ENCODE measurements at places on chromosomes 6 and 20. TPM values are rescaled to one million over a fixed set of nuclear protein-coding genes. Genes with fewer than 3 reads are reported as not detected.
A peak's percentile ranks its signal among the peaks of the same experiment; 100 is the strongest.

- no peak overlapping the region for H3K4me3 ChIP-seq
- peaks cover 6% of the 10 kb centered on the region for H3K36me3 ChIP-seq
- H3K27me3 ChIP-seq = peaks cover 4% of the 10 kb centered on the region
- no peak for DNase-seq
- peaks cover 26% of the 10 kb centered on the region for H3K4me1 ChIP-seq
These were observed 1.8 kb upstream of the YTHDF1 start for GRCh38 chr20:63217706-63218105.

GRCh38 chr6:69343851-69344250 is 453.0 kb downstream of the LMBRD1 start:
- H3K36me3 ChIP-seq = no peaks in the 10 kb centered on the region
- no peaks in the 10 kb centered on the region for H3K27me3 ChIP-seq
- no peaks in the 10 kb centered on the region for H3K4me1 ChIP-seq
- no peak for DNase-seq

- H3K27me3 ChIP-seq = peaks cover 7% of the 10 kb centered on the region
- peak overlapping the region; percentile 71 for H3K27ac ChIP-seq
- H3K4me3 ChIP-seq = peak overlapping the region; percentile 34
- H3K4me1 ChIP-seq = peaks cover 21% of the 10 kb centered on the region
- no peak for DNase-seq
These were observed 15.2 kb downstream of the TMEM200A start for GRCh38 chr6:130381012-130381411.

DNA sequence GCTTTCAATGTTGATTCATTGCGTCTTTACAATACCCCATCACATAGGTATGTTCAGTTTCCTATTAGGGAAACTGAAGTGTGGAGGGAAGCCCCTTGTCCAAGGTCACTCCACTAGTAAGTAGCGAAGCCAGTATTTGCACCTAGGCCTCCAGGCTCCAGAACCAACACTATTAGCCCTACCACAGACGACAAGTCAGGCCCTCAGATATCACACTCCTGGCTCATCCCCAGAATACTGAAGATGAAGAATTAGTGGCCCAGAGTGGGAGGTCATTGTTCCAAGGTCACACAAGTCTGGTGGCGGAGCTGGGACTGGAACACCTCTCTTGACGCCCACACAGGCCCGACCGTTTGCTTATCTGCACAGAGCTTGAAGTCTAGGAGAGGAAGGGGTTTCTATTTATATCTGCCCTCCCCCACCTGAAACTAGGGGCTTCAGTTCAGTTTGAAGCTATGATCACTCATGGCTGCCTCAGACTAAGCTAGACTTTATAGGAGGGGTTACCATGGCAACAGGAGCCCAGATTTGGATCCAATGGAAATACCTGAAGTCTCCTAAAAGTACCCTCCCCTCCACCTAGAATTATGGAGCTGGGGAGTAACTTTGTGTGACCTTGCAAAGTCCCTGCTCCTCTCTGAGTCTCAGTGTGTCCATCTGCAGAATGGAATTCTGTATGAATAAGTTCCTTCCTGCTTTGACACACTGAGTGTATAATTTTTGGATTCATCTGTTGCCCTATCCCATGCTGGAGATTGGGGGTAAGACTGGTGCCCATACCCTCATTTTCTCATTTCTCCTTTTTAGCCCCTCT is 2.2 kb downstream of the SNTA1 start:
- no peaks in the 10 kb centered on the region for H3K36me3 ChIP-seq
- no peak for DNase-seq
- no peak overlapping the region for H3K4me3 ChIP-seq
- peaks cover 17% of the 10 kb centered on the region for H3K4me1 ChIP-seq
- no peak overlapping the region for H3K27ac ChIP-seq

GRCh38 chr6:149209871-149210775 is 107.4 kb upstream of the TAB2 start:
- H3K27me3 ChIP-seq = no peaks in the 10 kb centered on the region
- H3K4me1 ChIP-seq = peaks cover 26% of the 10 kb centered on the region
- DNase-seq = no peak
- H3K4me3 ChIP-seq = peak overlapping the region; percentile 62
- peaks cover 35% of the 10 kb centered on the region for H3K36me3 ChIP-seq
- H3K27ac ChIP-seq = peak overlapping the region; percentile 81

- DNase-seq = no peak
- H3K27me3 ChIP-seq = peaks cover 44% of the 10 kb centered on the region
- H3K27ac ChIP-seq = no peak overlapping the region
- H3K36me3 ChIP-seq = peaks cover 12% of the 10 kb centered on the region
- H3K4me1 ChIP-seq = peaks cover 6% of the 10 kb centered on the region
These were observed 845 bp upstream of the ANKRD60 start for GRCh38 chr20:58229198-58229798.

DNA sequence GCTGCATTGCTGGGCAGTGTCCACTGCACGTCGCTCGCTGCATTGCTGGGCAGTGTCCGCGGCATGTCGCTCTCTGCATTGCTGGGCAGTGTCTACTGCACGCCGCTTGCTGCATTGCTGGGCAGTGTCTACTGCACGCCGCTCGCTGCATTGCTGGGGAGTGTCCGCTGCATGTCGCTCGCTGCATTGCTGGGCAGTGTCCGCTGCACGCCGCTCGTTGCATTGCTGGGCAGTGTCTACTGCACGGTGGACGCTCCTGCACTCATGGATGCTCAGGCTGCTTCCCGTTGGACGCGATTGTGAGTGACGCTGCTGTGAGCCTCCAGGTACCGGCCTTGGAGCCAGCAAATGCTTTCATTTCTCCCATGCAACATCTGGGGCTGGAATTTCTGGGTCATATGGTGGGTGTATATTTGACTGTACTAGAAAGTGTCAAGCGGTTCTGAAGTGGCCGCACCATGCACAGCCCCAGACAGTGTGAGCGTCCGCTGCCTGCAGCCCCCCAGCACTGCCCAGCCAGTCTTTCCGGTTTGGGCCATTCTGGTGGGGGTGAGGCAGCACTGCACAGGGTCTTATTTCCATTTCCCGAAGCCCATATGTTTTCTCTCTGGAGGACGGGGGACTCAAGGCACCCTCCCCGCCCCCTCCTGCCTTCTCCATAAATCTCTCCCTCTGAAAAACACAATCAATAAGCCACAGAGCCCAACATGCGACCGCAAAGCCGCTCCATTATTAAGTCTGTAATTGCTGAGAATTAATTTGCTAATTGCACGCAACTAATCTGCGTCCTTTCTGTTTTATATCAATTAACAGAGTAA is 97.4 kb downstream of the YTHDF1 start:
- H3K27me3 ChIP-seq = peaks cover 12% of the 10 kb centered on the region
- H3K4me3 ChIP-seq = no peak overlapping the region
- H3K27ac ChIP-seq = no peak overlapping the region

GRCh38 chr20:63517376-63518309 is 2.9 kb upstream of the PPDPF start:
- H3K36me3 ChIP-seq = peaks cover 9% of the 10 kb centered on the region
- H3K27ac ChIP-seq = no peak overlapping the region
- peaks cover 22% of the 10 kb centered on the region for H3K27me3 ChIP-seq
- peaks cover 5% of the 10 kb centered on the region for H3K4me1 ChIP-seq
- no peak overlapping the region for H3K4me3 ChIP-seq
- no peak for DNase-seq

GRCh38 chr20:8128291-8129060 is 3.6 kb upstream of the PLCB1 start:
- H3K36me3 ChIP-seq = no peaks in the 10 kb centered on the region
- DNase-seq = no peak
- peaks cover 25% of the 10 kb centered on the region for H3K27me3 ChIP-seq
- no peaks in the 10 kb centered on the region for H3K4me1 ChIP-seq

DNA sequence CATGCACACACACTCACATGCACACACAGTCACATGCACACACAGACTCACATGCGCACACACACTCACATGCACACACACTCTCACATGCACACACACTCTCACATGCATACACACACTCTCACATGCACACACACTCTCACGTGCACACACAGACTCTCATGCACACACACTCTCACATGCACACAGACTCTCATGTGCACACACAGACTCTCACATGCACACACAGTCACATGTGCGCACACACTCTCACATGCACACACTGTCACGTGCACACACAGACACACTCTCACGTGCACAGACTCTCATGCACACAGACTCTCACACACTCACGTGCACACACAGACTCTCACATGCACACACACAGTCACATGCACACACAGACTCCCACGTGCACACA is 36.6 kb upstream of the VSX1 start:
- no peak overlapping the region for H3K4me3 ChIP-seq
- no peak overlapping the region for H3K27ac ChIP-seq
- H3K36me3 ChIP-seq = no peaks in the 10 kb centered on the region
- peaks cover 8% of the 10 kb centered on the region for H3K27me3 ChIP-seq
- H3K4me1 ChIP-seq = no peaks in the 10 kb centered on the region

- H3K27ac ChIP-seq = no peak overlapping the region
- peaks cover 6% of the 10 kb centered on the region for H3K4me1 ChIP-seq
- H3K36me3 ChIP-seq = no peaks in the 10 kb centered on the region
- H3K27me3 ChIP-seq = no peaks in the 10 kb centered on the region
- H3K4me3 ChIP-seq = peak overlapping the region; percentile 12
These were observed 805.8 kb upstream of the GJE1 start for GRCh38 chr6:141326925-141327324.

GRCh38 chr6:129141499-129141898 is 258.6 kb downstream of the LAMA2 start:
- H3K4me3 ChIP-seq = no peak overlapping the region
- DNase-seq = no peak
- H3K36me3 ChIP-seq = no peaks in the 10 kb centered on the region

DNA sequence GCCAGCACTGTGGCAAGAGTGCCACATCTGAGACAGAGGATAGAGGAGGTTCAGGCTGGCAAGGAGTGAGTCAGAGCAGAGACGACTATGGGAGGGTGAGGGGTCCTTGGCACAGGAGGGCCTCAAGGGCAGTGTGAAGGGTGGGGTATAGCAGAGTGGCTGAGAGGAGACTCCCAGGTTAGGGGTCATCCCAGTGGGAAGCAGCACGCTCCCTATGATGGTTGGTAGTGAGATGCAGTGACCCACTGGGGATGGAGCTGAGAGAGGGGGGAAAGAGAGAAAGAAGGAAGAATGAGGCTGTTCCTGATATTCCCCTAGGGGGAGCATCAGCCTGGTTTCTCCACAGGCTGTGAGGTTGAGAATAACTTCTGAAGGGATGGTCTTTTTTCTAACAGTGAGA is 97.3 kb downstream of the INSM1 start:
- peaks cover 13% of the 10 kb centered on the region for H3K4me1 ChIP-seq
- H3K27ac ChIP-seq = no peak overlapping the region
- no peak for DNase-seq
- no peaks in the 10 kb centered on the region for H3K27me3 ChIP-seq
- no peak overlapping the region for H3K4me3 ChIP-seq

GRCh38 chr6:157238346-157238745 is 85.0 kb downstream of the TMEM242 start:
- peak overlapping the region; percentile 44 for H3K27ac ChIP-seq
- peaks cover 47% of the 10 kb centered on the region for H3K27me3 ChIP-seq
- no peak for DNase-seq
- H3K4me3 ChIP-seq = peak overlapping the region; percentile 2
- H3K4me1 ChIP-seq = peaks cover 23% of the 10 kb centered on the region

DNA sequence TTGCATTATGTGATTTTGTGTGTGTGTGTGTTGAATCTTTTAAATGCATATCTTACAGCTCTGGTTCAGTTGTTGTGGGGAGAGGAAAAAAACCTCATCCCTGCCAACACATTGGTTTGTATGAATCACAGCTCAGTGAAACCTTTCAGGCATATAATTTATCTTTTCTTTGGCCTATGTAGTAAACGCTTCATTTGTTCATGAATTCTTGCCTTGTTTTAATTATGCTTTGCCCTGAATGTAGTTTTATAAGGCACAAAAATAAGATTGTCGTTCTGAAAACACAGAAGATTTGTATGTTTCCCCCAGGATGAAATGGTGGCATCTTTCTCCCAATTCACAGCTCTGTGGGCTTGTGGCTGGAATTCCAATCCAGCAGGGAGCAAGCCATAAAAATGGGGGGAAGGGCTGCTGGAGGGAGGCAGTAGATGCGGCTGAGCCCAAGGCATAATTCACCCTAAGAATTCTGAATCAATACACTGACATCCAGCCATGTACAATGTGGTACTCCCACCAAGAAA is 45.1 kb downstream of the BCAS1 start:
- no peak overlapping the region for H3K4me3 ChIP-seq
- H3K27ac ChIP-seq = no peak overlapping the region
- peaks cover 3% of the 10 kb centered on the region for H3K27me3 ChIP-seq
- no peak for DNase-seq
- H3K4me1 ChIP-seq = no peaks in the 10 kb centered on the region
- H3K36me3 ChIP-seq = no peaks in the 10 kb centered on the region

- no peaks in the 10 kb centered on the region for H3K36me3 ChIP-seq
- DNase-seq = no peak
- H3K4me1 ChIP-seq = no peaks in the 10 kb centered on the region
- no peak overlapping the region for H3K27ac ChIP-seq
- no peak overlapping the region for H3K4me3 ChIP-seq
These were observed 159.6 kb upstream of the FLRT3 start for GRCh38 chr20:14497004-14497403.

GRCh38 chr6:156601152-156602065 is 175.8 kb upstream of the ARID1B start:
- H3K4me1 ChIP-seq = peaks cover 2% of the 10 kb centered on the region
- H3K4me3 ChIP-seq = no peak overlapping the region
- H3K36me3 ChIP-seq = no peaks in the 10 kb centered on the region
- no peak overlapping the region for H3K27ac ChIP-seq
- no peak for DNase-seq

DNA sequence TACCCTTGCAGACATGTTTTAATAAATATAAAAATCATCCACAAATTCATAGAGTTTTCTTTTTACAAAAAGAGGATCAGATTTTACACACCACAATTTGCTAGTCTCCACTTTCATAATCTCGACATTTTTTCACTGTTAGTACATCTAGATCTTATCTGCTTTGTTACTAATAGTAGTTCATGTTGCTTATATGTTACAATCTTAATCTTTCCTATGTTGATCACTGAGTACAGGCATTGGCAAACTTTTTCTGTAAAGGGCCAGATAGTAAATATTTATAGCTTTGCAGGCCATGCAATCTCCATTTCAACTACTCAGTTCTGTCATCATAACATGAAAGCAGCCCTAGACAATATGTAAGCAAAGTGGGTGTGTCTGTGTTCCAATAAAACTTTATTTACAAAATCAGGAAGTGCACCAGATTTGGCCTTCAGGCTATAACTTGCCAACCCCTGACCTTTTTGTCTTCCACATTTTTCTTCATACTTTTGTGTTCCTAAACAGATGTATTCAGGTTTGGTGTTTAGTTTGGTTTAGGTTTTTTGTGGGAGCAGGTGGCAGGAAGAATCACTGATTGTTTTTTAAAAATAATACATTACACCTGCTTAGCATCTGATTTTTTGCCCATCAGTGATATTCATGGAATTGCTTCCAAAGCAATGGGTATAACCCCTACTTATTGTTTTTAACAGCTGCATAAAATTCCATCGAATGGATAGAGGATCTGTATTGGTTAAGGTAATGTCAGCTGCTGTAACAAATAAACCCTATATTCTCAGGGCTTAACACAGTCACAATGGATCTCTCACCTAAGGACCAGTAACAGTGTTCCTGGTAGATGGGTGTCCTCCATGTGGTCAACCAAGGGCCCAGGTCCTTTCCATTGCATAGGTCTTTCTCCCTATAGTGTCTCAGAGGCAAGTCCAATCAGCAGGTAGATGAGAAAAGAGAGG is 61.2 kb downstream of the EYA2 start:
- H3K27ac ChIP-seq = no peak overlapping the region
- H3K27me3 ChIP-seq = peaks cover 5% of the 10 kb centered on the region
- H3K4me1 ChIP-seq = no peaks in the 10 kb centered on the region
- H3K36me3 ChIP-seq = no peaks in the 10 kb centered on the region

The TAAR2 gene
- total RNA-seq = not detected

The KCNK16 gene
- not detected for total RNA-seq

The AGPAT4 gene
- 4.9 TPM for total RNA-seq

The SLC52A3 gene
- total RNA-seq = not detected

The TRIM15 gene
- not detected for total RNA-seq

The ERVFRD-1 gene
- not detected for total RNA-seq

All from activated naive CD8-positive, alpha-beta T cell treated with anti-CD3 and anti-CD28 coated beads, Interleukin-2, amount 10 ng/mL, durations not matched to agents 7 days and 5 days (primary cell).